Panc1 (cell line): ENCODE measurements at places on chromosomes 2 and 18.

DNA sequence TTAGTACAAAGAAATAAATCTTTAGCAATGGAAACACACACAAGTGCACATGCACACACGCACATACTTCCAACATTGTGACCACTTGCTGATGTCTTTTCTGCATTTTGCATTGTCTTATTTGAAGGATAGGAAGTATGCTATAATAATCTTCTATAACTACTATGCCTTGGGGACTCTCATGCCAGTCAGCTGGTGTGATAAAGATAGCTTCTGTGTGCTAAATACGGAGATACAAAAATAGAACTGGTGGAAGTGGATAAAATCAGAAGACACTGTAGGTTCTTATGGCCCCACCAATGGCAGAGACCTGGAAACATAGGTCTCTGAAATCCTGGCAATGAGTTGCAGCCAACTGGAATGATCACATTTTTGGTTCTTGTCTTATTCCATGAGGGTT lies 31.5 kb upstream of the RASGRP3 start:
- no peak for DNase-seq

DNA sequence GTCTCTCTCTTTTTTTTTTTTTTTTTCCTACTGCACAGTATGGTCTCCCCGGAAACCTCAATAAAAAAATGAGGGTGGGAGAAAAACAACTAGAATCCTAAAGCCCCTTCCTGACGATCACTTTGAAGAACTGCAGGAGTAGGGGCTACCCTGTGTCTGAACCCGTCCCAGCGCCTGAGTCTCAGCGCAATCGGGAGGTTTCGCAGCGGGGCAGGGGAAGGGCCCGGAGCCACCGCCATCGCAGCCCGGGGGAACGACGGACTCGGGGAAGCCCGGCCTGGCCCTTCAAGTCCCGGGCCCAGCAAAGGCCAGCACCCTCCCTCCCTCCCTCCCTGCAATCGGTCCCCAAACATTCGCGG lies 411 bp downstream of the NARS1 start:
- no peak for DNase-seq

- no peak for DNase-seq
Observed at GRCh38 chr2:177670791-177671535, 278.4 kb downstream of the AGPS start.

DNA sequence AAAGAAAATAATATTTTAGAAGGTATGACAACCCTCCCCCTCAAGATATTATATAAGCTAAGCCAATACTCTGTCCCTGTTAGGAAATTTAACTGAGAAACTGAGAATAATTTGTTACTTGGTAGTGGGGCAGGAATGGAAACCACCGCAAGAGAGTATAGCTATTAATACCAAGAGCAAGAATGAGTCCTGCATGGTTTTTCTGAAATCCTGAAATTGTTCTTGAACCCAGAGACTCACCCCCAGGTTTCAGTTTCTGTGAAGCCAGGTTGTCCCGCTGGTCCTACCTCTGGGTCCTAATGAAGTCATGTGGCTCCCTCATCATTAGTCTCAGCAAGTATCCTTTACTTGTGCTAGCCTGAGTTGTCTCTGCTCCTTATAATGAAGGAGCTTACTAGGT lies 671.0 kb upstream of the ACVR2A start:
- no peak for DNase-seq

- DNase-seq, result no peak
Observed at GRCh38 chr2:40872580-40872979, 420.7 kb upstream of the SLC8A1 start.

DNA sequence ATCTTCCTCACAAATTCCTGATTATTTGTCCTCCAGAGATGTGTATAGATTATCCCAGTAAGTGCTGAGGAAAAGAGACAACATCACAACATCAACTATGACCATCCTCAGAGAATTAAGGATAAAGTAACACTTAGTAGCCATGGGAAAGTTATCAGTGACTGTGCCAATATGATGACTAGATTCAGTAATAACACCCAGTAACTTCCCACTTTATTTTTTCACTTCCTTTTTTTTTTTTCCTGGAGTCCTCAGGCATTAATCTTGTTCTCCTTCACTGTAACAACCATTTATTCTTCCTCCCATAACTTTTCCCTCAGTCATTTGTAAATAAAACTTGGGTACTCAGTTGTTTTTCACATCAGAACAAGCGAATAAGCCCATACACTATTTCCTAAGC lies 16.7 kb upstream of the PID1 start:
- no peak for DNase-seq

- no peak for DNase-seq
Observed at GRCh38 chr18:14974088-14974487, 226.1 kb downstream of the ANKRD30B start.

DNA sequence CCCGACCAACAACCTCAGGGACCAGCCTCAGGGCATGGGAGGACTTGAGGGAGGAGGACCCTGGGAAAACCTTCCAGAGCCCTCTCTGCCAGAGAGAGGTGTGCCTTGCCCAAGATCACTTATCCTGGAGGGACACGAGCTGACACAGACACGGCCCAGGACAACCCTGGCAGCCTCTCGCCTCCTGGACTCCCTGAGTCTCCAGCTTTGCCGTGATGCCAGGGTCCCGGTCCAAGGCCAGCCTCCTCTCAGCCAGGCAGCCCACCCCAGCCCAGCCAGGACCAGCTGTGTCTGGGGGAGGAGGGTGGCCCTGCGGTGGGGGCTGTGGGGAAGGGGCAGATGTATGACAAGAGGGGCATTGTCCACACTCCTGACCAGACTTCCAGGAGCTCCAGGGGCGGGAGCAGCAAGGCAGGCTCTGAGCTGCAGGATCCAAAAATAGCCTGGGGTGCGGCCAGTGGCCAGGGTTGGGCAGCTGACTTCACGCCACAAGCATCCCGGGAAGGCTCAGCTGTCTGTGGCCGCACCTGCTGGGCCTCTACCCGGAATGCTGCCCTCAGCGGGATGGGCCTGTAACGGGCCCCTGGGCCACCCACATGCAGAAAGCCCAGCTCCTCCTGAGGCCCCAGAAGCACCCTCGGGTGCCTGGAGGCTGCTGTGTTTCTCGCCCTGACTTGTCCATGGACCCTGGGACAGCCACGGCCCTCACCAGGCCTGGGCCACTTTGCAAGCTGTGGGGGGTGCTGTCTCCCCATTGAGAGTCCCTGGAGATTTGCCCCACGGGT lies 65.5 kb upstream of the GPC1 start:
- DNase-seq, result no peak

DNA sequence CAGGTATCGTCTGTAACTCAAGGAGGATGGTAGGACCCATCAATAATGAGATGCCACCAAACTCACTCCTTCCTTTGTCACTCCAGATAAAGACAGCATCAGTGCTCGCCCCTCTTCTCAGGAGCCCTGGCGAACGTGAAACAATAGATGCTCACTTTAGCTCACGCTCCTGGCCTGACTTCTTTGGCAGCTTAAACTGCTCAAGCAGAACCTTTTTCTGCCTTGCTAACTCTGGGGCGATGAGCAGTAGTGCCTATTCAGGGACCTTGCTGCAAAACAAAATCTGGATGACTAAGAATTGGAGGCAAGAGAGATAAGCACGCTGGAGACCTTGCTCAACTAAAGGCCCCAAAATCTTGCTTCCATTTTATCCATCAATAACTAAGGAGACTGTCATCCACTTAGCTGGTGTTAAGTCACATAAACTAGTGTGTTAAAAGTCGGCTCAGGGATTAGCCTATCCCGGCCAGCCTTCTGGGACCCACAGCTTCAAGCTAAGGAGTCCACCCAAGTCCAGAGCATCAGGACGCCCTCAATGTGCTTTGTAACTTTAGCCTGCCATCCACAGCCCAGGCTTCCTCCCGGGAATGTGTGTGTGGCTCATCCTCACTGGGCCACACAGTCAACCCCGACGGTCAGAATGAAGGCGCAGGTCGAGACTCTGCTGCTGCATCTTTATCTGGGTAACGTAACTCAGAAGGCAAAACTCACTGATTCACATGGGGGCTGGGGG lies 38.9 kb downstream of the ZNF516 start:
- DNase-seq, result no peak

GRCh38 chr2:152655880-152656279 lies 61.4 kb downstream of the PRPF40A start:
- no peak for DNase-seq

GRCh38 chr2:102593516-102593915 lies 25.8 kb upstream of the SLC9A2 start:
- DNase-seq, result no peak

- DNase-seq, result no peak
Observed at GRCh38 chr2:233707940-233708644, 4.6 kb upstream of the UGT1A5 start.

DNA sequence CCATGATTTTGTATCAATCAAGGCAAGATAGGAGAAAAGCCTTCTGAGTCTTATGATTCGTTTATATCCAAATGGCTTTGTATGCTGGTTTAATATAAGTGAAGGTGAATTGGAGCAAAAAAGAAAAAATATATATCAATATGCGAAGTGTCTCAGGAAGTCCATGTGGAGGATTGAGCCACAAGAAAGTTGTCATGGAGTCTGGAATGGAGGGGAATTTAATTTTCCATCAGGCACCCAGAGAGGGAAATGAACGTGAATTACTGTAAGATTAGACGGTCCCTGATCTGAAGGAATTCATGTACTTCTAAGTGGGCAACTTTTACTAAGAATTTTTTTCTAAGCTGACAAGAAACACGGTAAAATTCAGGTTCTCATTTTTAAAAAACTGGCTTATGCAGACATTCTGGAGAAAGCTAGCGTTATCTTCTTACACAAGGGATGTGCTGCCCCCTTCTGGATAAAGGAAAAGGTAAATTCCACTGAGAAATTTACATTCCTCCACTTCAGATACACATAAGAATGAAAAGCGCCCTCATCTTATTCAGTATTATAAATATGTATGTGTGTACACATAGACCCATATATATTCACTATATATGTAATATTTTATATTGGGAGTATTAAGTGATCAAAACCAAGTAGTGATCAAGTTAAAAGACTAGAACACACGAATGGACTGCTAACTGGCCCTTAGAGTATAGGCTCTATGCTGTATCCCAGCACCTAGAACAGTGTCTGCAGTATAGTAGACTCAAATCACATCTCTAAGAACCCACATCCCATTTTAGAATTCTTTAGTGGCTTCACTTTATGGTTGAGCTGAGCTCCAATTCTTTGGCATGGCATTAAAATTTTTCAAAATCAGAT lies 289.0 kb upstream of the TFPI start:
- peak; percentile 32 for DNase-seq
